ENCODE measurements at places on chromosomes 2 and 18.

DNA sequence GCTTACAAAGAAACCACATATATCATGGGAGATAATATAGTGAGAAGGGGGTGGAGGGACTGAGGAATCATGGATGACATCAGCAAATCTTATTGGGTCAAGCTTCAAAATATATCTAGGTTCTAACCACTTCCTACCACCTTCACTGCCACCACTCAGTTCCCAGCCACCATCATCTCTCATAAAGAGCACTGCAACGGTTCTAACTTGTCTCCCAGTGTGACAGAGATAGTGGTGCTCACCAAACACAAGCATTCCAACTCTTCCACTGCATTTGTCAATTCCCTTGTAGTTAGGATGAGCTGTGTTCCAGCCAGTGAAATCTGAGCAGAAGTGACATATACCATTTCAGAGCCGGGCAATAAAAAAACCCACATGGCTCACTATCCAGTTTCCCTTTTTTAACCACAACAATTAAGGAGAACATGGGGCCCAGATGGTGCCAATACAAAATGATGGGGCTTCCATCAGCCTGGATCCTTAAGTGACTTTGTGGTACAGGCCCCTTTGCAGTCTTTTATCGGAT is 318.1 kb downstream of the NBAS start:
- DNase-seq: no peak

- no peak for DNase-seq
Observed at GRCh38 chr2:133733901-133734255, 165.6 kb upstream of the NCKAP5 start.

DNA sequence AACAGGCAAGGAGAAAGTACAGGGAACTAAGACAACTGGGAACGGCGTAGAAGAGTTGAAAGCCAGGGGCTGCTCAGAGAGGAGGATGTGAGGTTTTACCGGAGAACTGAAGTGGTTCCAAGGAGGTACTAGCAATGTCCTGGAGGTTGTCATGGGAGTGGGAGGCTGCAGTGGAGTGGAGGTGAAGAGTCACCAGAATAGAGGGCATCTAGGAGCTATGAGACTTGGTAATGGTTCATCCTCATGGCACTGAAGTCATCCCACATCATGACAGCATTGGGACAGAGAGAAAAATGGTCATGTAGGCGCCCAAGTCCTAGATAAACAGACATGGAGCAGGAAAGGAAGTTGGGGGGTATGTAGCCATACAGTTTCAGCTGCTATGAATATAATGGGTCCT is 26.3 kb downstream of the MRPL33 start:
- DNase-seq: no peak

DNA sequence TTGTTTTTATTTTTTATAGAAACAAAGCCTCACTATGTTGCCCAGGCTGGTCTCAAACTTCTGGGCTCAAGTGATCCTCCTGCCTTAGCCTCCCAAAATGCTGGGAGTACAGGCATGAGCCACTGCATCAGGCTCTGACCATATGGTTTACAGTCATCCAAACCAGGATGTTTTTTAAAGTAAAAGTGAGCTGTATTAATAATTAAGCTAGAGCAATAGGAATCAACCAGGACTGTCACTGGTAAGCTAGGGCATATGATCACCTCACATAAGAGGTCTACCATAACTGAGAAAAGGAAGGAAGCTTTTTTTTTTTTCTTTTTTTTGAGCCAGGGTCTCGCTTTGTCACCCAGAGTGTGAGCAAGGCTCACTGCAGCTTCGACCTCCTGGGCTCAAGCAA is 8.5 kb upstream of the RBBP8 start:
- no peak for DNase-seq

GRCh38 chr2:131584380-131584779 is 56.7 kb downstream of the CCDC74A start:
- no peak for DNase-seq

- no peak for DNase-seq
Observed at GRCh38 chr2:127177617-127178263, 42.4 kb downstream of the CYP27C1 start.

- no peak for DNase-seq
Observed at GRCh38 chr2:102337012-102337411, 18.6 kb upstream of the IL18R1 start.

GRCh38 chr2:221973502-221973901 is 325.3 kb downstream of the PAX3 start:
- DNase-seq: no peak

DNA sequence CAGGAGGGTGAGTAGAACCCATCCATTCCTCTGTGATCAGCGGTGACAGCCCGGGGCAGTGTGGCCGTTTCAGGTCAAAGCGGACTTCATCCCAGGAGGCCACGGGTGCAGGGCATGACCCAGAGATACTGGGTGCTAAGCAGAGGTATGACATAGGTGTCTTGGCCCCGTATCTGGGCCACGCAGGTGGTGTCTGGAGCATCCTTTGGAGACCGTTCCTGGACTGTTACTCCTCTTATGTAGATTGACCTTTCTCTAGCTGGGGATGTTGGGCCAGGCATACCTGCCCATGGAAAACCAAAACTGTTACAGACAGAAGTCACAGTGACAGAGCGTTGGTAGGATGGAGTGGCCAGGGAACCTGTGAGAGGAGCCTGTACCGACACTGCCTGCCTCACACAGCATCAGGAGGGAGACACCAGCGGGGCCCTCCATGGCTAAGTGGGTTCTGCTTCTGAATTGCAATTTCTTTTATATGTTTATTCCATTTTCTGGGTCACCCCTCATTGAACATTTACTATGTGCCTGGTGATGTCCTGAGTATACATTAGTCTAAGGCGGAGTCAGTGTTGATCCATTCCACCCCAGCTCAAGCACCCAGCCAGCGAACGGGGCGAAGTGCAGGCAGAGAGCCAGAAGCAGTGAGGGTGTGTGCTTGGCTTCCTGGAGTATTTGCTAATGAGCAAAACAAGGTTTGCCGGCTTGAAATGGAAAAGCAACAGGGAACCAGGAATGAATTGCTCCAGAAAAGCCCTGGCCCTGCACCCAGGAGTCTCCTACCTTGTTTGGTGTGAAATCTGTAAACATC is 141.7 kb downstream of the SH3RF3 start:
- no peak for DNase-seq

GRCh38 chr2:210224591-210224940 is 681 bp downstream of the ACADL start:
- DNase-seq: no peak

DNA sequence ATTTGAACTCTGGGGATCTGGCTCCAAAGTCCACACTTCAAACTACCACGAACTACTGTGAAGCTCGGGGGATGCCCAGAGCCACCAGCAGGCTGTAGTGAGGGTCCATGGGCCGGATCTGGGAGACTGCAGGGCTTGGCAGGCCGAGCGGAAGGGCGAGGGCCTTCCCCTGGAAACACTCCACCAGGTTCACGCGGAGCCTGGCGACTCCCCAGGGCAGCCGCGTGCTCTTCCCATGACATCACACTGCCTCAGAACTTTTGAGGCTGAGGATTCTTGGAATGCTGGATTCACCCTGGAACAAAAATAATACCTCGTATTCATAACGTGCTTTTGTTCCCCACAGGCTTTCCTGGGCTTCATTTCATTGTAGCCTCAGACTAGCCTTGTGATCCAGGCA is 201.0 kb downstream of the SMAD7 start:
- no peak for DNase-seq

GRCh38 chr18:5651736-5652135 is 107.9 kb upstream of the EPB41L3 start:
- DNase-seq: no peak

GRCh38 chr2:23824777-23825212 is 102.1 kb downstream of the ATAD2B start:
- DNase-seq: no peak

GRCh38 chr2:225429717-225430116 is 30.2 kb downstream of the NYAP2 start:
- no peak for DNase-seq

DNA sequence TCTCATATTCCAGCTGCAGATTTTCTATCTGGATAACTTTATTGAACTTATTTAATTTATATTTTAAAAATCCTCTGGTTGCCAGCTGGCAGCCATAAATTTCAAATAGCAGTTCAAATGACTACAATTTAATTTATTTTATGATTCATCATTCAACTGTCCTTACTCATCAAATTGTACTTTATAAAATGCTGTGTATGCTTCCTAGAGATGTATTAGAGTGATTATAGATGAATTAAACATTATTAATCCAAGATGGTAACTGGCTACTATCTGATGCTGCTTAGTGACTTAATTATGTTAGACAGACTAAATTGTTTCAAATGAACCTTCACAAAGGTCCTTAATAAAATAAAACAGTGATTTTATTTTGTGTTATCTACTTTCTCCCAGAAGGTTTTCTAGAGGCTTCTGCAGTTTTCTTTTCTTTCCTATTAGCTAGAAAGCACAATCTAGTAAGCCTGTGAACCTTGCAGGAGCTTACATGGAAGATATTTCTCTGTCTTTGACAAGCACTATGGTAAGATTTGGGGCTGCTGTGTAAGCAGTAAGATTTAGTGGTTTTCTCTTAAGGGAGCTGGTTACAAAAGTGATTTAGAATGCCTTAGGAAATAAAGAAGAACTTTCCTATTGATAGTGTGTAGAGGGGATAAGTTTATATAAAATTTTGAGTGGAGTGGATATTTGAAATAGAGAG is 322.3 kb downstream of the FSIP2 start:
- no peak for DNase-seq

DNA sequence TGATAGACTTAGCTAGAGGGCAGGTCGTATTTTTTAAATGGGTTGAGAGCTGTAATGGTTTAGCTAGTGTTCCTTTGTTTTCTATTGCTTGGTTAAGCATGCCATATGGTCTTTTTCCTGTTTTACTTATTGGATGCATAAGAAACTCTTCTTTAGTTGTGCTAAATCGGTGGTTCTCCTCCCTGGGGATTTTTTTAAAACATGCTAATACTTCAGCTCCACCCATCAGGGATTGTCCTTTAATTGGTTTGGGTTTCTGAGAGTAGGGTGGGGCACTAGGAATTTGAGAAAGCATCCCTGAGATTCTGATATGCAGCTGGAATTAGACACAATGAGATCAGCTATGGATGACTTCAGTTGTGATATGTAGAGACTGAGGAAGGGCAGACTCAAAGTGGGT is 497.2 kb downstream of the THSD7B start:
- no peak for DNase-seq

- DNase-seq: no peak
Observed at GRCh38 chr2:238260883-238261282, 21.0 kb upstream of the HES6 start.

- no peak for DNase-seq
Observed at GRCh38 chr2:127561371-127561770, 25.9 kb downstream of the MYO7B start.

DNA sequence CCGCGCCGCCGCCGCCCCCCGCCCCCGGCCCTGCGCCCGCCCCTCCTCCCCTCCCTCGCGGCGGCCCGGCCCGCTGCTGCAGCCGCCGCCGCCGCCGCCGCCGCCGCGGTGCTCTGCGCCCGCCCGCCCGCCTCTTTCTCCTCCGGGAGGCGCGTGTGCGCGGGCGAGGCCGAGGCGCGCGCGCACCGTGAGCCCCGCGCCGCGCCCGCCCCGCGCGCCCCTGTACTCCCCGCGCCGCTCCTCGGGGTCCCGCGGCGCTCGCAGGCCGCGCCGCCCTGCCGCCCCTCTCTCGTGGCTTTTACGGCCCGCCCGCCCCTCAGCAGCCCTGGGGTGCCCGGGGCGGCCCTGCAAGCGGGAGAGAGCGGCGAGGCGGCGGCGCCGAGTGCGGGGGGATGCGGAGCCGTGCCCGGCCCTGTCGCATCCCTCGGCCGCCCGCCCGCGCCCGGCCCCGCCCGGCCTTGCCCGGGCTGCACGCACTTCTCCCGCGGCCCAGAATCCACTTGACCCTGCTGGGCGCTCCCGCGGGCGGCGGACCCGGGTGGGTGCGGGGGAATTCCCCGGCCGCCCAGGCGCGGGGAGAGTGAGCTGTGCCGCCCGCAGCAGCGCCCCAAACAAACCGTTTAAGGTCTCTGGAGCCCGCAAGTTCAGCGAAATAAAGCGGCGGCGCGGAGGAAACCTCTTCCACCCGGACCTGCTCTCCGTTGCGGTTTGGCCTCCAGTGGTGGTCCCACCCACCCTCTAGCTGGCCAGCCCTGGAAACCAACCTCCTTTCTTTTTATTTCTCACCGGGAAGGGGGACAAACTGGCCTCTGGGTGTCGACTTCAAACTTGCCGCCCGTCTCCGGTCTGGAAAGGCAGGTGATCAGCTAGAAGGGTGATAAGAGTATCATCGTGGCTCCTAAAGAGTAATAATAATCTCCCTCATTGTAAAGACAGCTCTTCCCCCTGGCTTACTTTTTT is 37.4 kb downstream of the AFF3 start:
- no peak for DNase-seq

GRCh38 chr2:8452979-8453903 is 228.6 kb upstream of the ID2 start:
- no peak for DNase-seq

DNA sequence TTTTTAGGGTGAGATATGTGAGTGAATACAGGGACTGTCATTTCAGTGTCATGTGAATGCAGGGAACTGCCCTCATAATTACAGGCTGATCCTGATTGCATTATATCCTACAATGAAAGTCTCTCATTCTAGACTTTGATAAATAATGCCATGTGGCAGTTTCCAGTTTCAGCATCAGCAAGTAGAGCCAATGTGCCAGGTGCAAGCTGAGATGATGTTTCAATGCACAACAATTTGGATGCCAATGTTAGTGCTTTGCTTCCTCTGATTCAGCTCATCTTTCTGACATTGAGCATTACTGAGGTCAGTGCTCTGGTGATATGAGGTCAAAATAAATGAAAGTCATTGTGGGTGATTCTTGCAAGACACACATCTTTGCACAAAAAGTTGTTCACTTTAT is 63.7 kb upstream of the TFPI start:
- DNase-seq: no peak

GRCh38 chr2:45904267-45904945 is 252.9 kb downstream of the PRKCE start:
- no peak for DNase-seq

DNA sequence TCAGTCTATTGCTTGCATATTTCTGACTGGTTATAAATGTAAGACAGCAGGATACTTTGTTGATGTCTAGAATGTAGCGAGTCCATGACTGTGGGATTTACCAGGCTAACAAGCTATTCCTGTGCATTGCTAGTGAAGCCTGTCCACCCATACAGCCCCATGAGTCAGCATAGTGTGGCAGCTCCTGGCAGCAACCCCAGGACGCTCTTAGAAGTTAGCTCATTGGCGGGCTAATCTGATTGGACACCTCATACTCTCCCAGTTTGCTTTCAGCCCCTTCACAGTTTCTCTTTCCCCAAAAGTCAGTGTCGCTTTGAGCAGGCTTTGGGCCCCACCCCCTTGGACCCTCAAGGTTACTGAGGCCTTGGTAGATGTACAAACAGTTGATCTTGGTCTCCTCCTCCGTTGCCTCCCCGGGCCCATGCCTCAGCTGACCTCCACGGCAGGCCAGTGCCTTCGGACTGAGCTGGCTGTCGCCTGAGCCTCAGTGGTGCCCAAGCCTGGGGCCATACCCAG is 48.0 kb downstream of the COA5 start:
- DNase-seq: no peak

- no peak for DNase-seq
Observed at GRCh38 chr2:174335988-174336500, 1.3 kb downstream of the SP9 start.

GRCh38 chr18:2237706-2238105 is 333.6 kb downstream of the METTL4 start:
- DNase-seq: no peak

GRCh38 chr2:190763100-190763499 is 114.2 kb downstream of the NAB1 start:
- DNase-seq: no peak

- DNase-seq: no peak
Observed at GRCh38 chr2:230765611-230766300, 53.1 kb downstream of the CAB39 start.

All from stimulated activated CD8-positive, alpha-beta memory T cell treated with anti-CD3 and anti-CD28 coated beads, Interleukin-15, amount 100 ng/mL, for 4 hours (primary cell).